ENCODE measurements at places on chromosomes 4 and X.
A peak's percentile ranks its signal among the peaks of the same experiment; 100 is the strongest.

DNA sequence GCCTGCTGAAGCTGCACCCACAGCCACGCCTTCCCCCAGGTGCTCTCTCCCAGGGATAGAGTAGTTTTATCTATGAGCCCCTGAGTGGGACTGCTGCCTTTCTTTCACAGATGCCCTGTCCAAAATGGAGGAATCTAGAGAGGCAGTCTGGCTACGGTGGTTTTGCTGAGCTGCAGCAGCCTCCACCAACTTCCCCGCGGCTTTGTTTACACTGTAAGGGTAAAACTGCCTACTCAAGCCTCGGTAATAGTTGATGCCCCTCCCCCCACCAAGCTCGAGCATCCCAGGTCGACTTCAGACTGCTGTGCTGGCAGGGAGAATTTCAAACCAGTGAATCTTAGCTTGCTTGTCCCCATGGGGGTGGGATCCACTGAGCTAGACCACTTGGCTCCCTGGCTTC is 84.5 kb downstream of the PRKG2 start:
- no peak for DNase-seq

- DNase-seq, result no peak
Observed at GRCh38 chrX:31433856-31434255, 362.0 kb upstream of the FTHL17 start.

DNA sequence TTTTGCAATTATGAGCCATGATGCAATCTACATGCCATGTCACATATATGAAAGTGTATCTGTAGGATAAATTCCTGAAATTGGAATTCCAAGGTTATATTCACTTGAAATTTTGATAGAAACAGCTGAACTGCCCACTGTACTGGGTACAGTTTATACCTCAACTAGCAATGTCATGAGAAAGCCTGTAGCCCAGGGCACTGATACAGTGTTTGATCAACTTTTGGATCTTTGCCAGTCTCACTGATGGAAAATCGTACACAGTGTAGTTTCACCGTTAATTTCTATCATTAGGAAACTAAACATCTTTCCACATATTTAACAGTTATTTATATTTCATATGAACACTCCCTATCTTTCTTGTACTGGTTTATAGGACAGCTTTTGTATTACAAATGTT is 34.2 kb downstream of the TAPT1 start:
- DNase-seq, result no peak

GRCh38 chr4:174213731-174214100 is 69.8 kb downstream of the FBXO8 start:
- no peak for DNase-seq

GRCh38 chrX:38654302-38654701 is 93.0 kb downstream of the TSPAN7 start:
- peak; percentile 47 for DNase-seq

DNA sequence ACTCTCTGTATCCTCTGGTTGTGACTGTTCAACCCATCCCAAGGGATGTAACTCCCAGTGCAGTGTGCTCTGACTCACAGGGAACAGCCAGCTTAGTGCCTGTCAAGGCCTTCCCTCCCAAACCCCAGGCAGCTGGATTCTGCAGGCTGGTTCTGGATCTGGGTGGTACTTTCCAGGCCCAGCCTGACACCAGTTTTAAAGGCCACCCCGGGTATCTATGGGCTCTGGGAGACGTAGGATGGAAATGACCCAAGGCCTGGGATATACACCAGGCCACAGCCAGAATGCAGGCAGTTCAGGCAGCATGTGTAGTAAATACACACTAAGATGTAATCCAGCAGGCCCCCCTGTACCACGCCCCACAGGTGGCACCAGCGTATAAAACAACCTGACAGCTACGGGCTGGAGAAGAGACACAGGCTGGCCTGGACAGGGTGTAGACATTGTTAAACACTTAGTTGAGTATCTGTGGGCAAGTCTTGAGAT is 64.2 kb downstream of the SPINK2 start:
- DNase-seq, result no peak

DNA sequence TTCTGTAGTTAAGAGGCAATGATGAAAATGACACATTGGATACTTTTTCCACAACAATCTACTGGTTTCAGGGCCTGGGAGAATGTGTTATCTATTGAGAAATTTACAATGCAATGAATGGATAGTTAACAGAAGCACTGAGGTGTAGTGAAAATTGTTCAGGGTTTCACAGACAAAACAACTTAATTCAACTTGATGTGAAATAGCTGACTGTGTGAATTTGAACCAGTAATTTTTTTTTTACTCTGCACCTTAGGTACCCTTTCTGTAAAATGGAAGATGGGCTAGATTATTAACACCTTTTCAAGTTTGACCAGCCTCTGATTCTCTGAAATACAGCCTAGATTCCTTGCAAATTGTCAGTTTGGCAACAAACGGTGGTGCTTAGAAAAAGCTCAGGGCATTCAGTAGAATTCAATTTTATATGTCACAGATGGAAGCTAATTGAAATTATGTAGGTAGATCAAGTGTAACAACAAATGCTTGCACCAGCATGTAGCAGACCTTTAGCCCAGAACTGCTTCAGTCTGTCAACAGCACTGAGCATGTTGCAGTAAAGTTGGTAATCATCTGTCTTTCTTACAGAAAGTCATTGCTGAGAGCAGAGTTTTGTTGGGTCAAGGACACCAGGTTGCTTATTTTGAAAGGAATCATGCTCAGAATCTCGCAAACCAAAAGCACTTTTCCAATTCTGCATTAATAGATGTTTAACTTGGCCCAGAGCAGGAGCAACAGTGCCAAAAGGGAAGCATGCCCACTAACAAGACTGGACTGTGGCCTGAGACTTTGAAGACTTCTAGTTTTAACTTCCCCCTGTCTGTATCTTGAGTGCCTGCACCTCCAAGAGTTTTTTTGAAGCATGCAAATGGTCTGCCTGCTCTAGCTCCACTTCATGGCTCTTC is 526.6 kb downstream of the PACRGL start:
- no peak for DNase-seq

GRCh38 chrX:100248885-100249493 is 161.1 kb downstream of the PCDH19 start:
- no peak for DNase-seq

DNA sequence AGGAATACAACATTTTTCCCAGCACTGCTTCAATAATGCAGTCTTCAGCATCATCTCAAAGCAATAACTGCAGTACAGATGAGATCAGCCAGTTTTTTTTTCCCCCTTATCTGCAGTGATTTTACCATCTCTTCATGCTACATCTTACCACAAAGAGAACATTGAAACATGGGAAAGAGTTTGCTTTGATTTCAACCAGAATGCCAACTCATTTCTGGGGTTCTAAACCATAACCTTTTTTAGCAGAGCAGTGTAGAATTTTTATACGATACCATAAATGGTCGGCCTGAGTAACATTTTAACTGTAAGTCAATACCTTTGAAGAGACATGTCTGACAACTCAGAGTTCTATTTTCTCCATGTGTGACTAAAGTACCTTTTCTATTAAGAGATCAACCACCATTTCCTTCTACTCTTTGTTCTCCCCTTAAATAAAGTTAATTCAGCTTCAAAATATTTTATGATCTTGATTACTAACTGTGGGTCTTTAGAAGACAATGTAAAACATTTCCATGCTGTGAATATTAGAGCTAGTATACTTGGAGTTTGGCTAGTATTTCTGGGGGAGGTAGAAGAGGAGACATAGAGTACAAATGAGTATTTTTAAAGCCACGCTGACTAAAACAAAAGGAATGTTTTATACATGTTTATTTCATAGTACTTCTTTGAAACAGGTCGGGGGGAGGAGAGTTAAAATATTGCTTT is 69.1 kb downstream of the TET2 start:
- no peak for DNase-seq

DNA sequence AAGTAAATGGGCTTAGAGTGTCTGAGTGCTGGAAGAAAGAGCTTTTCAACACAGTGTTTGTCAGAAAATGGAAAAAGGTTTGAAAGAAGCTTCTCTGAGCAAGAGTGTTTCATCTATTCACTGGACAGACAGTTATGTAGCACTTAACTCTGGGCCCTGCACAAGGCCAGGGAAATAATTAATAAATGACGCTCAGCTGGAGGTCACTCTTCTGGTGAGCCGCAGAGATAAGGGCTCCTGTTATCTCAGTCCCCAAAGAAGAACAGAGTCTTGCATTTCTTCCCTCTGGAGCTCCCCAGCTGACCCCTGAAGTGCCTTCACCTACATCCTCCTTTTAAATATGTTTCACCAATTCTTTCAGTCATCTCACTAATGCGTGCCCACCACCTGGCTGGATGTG is 90.4 kb downstream of the SLC16A2 start:
- no peak for DNase-seq
